Natural killer cell treated with Interleukin-12 subunit alpha and Interleukin-12 subunit beta and Interleukin-15 and Interleukin-18, amount 100 ng/mL, for 72 hours (primary cell): ENCODE measurements at places on chromosomes 7 and 10. TPM values are rescaled to one million over a fixed set of nuclear protein-coding genes. Genes with fewer than 3 reads are reported as not detected.

DNA sequence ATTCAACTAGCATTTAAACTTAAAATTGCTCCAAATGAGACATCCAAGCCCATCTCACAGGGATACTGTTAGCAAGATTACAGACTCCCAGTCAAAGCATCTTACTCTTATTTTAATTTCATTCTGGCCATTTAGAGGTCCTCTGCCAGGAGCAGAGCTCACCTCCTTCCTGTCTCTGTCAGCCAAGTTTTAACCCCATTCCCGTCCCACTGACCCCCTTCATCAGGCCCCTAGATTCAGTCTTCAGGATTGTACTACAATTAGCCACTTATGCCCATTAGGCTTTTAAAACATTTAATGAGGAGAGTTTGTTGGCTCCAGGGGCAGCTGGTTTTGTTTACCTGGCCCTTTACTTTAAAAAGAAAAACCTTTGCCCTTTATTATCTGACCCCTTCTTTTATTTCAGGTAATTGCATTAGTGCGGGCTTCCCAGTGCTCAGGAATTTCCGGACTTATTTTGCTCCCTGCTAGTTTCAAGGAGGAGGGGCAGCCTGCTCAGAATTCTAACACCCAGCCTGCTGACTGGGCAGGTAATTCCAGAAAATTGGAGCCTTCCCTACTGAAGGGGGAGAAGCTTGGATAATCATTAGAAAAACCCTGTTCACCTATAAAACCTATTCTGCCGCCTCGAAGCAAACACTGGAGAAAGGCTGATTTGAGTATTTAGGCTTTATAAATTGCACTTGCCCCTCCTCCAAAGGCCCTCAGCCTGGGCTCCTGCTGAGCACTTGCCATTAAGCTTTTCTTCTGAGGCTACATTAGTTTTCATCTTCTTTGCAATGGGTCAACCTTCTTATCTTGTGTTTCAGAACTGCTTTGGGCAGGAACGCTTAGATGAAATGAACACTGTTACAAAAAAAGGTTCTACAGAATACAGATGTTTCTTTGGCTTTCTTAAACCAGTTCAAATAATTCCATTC, 200.5 kb upstream of the HPS1 start:
- H3K27ac ChIP-seq: no peak overlapping the region
- H3K27me3 ChIP-seq: peaks cover 20% of the 10 kb centered on the region
- no peak overlapping the region for H3K4me3 ChIP-seq
- no peak for DNase-seq
- no peaks in the 10 kb centered on the region for H3K4me1 ChIP-seq
- no peaks in the 10 kb centered on the region for H3K36me3 ChIP-seq

- H3K4me1 ChIP-seq: peaks cover 5% of the 10 kb centered on the region
- DNase-seq: no peak
- no peak overlapping the region for H3K27ac ChIP-seq
- H3K4me3 ChIP-seq: no peak overlapping the region
- no peaks in the 10 kb centered on the region for H3K36me3 ChIP-seq
Measured at GRCh38 chr7:7103343-7104313, 78.7 kb upstream of the C1GALT1 start.

DNA sequence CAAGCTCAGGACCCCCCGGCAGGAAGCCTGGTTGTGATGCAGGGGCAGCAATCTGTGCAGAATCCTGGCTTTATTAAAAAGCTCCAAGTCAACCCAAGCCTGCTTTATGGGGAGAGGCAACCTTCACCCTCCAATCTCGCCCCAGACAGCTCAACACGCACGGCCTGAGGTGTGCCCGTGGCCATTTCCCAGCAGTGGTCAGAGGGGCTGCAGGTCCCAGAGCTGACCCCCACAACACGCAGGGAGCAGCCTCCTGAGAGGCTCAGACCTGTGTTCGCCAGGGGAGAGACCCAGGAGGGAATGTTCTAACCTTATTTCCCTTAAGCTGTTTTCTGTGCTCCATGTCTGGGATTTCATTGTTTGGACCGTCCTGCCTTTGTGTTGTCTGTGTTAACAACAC, 108.2 kb downstream of the CTBP2 start:
- H3K4me3 ChIP-seq: no peak overlapping the region
- H3K27me3 ChIP-seq: no peaks in the 10 kb centered on the region
- H3K4me1 ChIP-seq: peaks cover 22% of the 10 kb centered on the region
- H3K27ac ChIP-seq: no peak overlapping the region

- no peaks in the 10 kb centered on the region for H3K4me1 ChIP-seq
- H3K4me3 ChIP-seq: no peak overlapping the region
- DNase-seq: no peak
- H3K27ac ChIP-seq: no peak overlapping the region
- no peaks in the 10 kb centered on the region for H3K36me3 ChIP-seq
- peaks cover 6% of the 10 kb centered on the region for H3K27me3 ChIP-seq
Measured at GRCh38 chr10:132992433-132993215, 50.3 kb upstream of the CFAP46 start.

DNA sequence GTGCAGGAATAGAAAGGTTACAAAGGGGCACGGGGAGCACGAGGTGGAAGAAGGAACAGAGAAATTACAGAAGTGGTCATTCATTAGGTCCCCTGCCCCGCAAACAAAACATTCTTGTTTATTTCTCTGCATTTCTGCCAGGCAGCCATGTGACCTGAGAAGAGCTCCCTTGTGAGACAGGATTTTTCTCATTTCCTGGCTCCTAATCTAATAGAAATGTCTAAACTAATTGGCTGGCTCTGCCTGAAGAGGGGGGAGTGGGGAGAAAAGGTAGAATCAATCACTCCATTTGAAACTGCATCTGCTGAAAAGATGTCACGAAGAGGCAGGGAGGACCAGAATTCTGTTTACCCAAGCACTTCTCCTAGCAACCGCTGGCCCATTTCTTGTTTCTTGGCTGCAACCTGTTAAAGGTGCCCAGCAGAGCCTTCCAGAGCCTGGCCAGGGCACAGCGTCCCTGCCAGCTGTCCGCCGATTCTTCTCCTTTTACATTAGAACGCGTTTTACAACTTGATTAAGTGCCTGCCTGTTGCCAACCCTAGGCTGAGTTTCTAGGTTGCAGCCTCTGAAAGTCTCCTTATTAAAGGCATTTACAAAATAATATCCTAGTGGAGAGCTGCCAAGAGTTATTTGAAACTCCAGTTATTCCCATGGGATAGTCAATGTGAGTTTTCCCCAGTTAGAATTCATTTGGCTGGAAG, 1227.6 kb downstream of the TYW1 start:
- H3K4me3 ChIP-seq: no peak overlapping the region
- no peak overlapping the region for H3K27ac ChIP-seq
- H3K27me3 ChIP-seq: no peaks in the 10 kb centered on the region
- DNase-seq: no peak

GRCh38 chr7:101547022-101547915, 81.8 kb downstream of the MYL10 start:
- DNase-seq: no peak
- no peaks in the 10 kb centered on the region for H3K27me3 ChIP-seq
- no peaks in the 10 kb centered on the region for H3K4me1 ChIP-seq
- no peak overlapping the region for H3K27ac ChIP-seq

GRCh38 chr10:125071008-125071407, 89.4 kb downstream of the CTBP2 start:
- H3K36me3 ChIP-seq: no peaks in the 10 kb centered on the region
- no peak for DNase-seq
- peaks cover 41% of the 10 kb centered on the region for H3K4me1 ChIP-seq
- no peak overlapping the region for H3K27ac ChIP-seq
- H3K4me3 ChIP-seq: no peak overlapping the region
- no peaks in the 10 kb centered on the region for H3K27me3 ChIP-seq

DNA sequence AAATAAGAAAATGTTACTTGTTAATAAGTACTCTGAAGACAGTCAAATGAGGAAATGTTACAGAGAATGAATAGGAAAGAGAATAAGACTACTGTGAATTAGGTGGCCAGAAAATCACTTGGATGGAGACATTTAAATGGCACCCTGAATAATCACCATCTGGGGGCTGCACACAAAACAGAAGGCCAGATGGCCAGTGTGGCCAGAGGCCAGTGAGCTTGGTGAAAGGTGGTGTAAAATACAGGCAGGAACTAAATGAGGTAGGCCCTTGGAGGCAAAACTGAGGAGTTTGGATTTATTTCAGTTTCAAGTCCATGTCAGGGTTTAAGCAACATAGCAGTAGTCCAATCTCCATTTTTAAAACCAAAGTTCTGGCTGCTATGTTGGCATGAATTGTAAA, 126.7 kb downstream of the TSPAN12 start:
- no peaks in the 10 kb centered on the region for H3K36me3 ChIP-seq
- H3K27me3 ChIP-seq: no peaks in the 10 kb centered on the region
- DNase-seq: no peak
- no peak overlapping the region for H3K27ac ChIP-seq
- H3K4me3 ChIP-seq: no peak overlapping the region

DNA sequence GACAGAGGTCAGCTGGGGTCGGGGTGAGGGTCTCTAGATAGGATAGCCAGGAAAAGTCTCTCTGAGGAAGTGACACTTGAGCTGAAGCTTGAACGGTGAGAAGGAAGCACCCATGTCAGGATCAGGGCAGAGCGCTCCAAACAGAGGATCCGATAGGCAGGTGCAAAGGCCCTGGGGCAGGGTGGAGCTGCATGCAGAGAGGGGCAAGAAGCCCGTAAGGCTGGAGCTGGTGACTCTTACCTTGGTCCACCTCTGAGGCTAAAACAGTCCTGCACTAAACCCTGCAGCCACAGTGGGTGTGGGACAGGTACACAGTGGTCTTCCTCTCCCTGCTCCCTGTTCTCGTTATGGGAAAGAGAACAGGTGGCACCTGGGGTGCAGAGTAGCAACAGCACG, 5.8 kb upstream of the C10orf71 start:
- H3K36me3 ChIP-seq: no peaks in the 10 kb centered on the region
- H3K27ac ChIP-seq: no peak overlapping the region
- H3K27me3 ChIP-seq: peaks cover 6% of the 10 kb centered on the region
- peaks cover 6% of the 10 kb centered on the region for H3K4me1 ChIP-seq
- H3K4me3 ChIP-seq: no peak overlapping the region

GRCh38 chr10:75115137-75115536, 3.7 kb downstream of the SAMD8 start:
- no peak overlapping the region for H3K4me3 ChIP-seq
- H3K36me3 ChIP-seq: no peaks in the 10 kb centered on the region
- H3K4me1 ChIP-seq: peaks cover 39% of the 10 kb centered on the region
- no peak for DNase-seq
- peak overlapping the region; percentile 26 for H3K27ac ChIP-seq

GRCh38 chr7:101575721-101576120, 53.4 kb downstream of the MYL10 start:
- no peaks in the 10 kb centered on the region for H3K36me3 ChIP-seq
- H3K4me1 ChIP-seq: no peaks in the 10 kb centered on the region
- no peak overlapping the region for H3K27ac ChIP-seq

DNA sequence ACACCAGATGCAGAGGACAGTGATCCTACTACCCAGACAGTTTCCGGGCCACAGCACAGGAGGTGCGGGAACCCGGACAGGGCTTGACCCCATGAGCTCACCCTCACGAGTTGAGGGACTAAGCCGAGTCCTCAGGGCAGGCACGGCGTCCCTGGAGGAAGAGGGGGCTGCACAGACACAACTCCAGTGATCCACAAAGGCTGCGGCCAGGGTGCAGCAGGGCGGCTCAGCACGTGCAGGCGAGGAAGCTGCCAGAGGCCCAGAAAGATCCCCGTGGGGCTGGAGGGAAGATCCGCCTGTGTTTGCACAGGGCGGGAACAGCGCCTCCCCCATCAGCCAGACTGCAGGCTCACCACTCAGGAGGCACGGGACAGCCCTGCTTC, 45.9 kb upstream of the TMEM72 start:
- peak overlapping the region; percentile 92 for H3K4me3 ChIP-seq
- peaks cover 74% of the 10 kb centered on the region for H3K27me3 ChIP-seq
- no peak overlapping the region for H3K27ac ChIP-seq

DNA sequence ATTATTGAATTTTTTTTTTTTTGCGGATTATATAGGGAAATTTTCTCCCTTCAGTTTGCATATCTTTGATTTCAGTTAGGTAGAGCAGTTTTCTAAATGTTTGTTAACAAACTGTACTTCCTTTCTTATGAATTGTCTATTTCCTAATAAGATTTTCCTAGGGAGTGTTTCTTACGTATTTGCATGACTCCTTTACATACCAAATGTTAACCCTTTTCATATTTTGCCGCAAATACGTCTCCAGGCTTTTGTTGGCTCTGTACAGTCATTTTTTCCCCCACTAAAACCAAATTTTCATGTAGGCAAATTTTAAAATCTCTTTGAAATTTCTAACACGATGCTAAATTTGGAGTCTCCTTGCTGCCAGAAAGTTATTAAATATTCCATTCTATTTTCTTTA, 1.9 kb upstream of the FRAT2 start:
- H3K36me3 ChIP-seq: no peaks in the 10 kb centered on the region
- no peak for DNase-seq
- H3K4me3 ChIP-seq: peak overlapping the region; percentile 60
- no peaks in the 10 kb centered on the region for H3K27me3 ChIP-seq
- no peak overlapping the region for H3K27ac ChIP-seq

DNA sequence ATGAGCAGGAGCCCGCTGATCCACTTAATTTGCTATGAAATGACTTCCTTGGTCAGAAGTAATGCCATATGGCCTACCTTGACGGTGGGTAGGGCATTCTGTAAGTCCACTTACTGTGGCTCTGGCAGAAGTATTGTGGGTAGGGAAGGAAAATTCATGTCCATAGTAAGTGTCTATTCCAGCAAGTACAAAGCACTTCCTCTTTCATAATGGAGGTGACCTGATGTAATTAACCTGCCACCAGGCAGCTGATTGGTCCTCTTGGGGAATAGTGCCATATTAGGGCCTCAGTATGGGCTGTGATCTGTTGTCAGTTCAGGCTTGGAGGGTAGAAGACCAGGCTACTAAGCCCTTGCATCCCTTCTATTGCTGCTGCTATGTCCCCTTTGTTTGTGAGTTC, 103.9 kb downstream of the SLC37A3 start:
- H3K27ac ChIP-seq: no peak overlapping the region
- no peaks in the 10 kb centered on the region for H3K4me1 ChIP-seq
- H3K27me3 ChIP-seq: peaks cover 3% of the 10 kb centered on the region
- H3K4me3 ChIP-seq: no peak overlapping the region

DNA sequence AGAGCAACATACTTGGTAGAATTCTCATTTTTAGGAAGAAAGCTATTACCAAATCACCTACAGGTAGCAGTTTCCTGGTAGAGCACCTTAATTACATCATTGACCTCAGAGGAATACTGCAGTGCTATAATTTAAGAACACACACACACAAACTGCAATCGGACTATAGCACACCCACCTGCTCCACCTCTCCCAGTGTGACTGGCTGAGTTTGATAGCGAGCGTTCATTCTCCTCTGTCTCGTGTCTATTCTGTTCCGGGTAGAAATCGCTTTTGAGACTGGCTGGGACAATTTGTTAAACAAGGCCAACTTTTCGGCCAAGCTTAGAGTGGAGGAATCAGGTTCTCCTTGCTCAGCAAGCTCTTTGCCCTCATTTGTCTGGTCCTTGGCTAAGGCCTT, 110.5 kb downstream of the SVIL start:
- no peak overlapping the region for H3K27ac ChIP-seq
- no peak overlapping the region for H3K4me3 ChIP-seq
- peaks cover 11% of the 10 kb centered on the region for H3K4me1 ChIP-seq
- no peaks in the 10 kb centered on the region for H3K27me3 ChIP-seq

The GIMAP6 gene
- total RNA-seq: 55.8 TPM

The CNNM1 gene
- total RNA-seq: not detected

The ABCC2 gene
- total RNA-seq: 3.4 TPM

The NUB1 gene
- 66.9 TPM for total RNA-seq

The PRR15 gene
- total RNA-seq: not detected

The CALML3 gene
- total RNA-seq: not detected

The BMPER gene
- total RNA-seq: not detected

The ITPRIP gene
- total RNA-seq: 63.0 TPM

The INA gene
- 0.14 TPM for total RNA-seq

The PON1 gene
- not detected for total RNA-seq

The LRIT1 gene
- total RNA-seq: not detected

The SMKR1 gene
- 3.6 TPM for total RNA-seq

The ATP5F1C gene
- total RNA-seq: 238 TPM

The TDRD1 gene
- total RNA-seq: not detected

The IGFBP3 gene
- not detected for total RNA-seq

The KCNIP2 gene
- total RNA-seq: 6.8 TPM

The GNAI1 gene
- 1.2 TPM for total RNA-seq

The ATOH7 gene
- total RNA-seq: not detected

The WNT16 gene
- not detected for total RNA-seq

The CYP2E1 gene
- 0.71 TPM for total RNA-seq
